ENCODE measurements at places on chromosomes 4 and X.

- no peak for DNase-seq
Observed at GRCh38 chr4:34972189-34972588, 1272.1 kb downstream of the ARAP2 start.

GRCh38 chrX:129808158-129808828 is 28.5 kb downstream of the SASH3 start:
- no peak for DNase-seq

GRCh38 chr4:138226351-138226750 is 15.8 kb downstream of the SLC7A11 start:
- no peak for DNase-seq

DNA sequence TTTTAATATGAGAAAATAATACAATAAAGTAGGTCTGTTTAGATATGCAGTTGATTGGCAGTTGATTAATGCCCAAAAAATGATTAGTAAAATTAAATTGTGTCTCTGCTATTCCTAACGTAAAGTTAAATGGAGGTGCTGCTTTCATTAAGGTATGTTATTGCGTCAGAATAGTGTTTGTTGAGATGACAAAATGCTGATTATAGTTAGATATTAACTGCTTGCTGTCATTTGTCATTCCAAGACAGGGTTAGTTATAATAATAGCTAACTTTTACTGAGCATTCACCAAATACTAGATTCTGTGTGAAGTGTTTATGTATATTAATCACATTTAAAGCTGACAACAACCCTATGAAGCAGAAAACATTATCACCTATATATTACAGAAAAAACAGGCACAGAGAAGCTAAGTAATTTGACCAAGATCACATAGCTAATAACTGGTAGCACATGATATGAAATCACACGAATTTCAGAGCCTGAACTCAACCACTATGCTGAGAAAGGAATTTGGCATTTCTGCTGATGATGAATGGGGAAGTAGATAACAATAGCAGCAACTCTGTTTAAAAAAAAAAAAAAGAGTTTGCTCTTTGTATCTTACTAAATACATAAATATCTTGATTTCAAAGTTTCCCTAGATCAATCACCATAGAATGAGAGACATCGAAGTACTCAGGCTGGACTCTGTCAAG is 59.7 kb upstream of the WDR44 start:
- no peak for DNase-seq

- no peak for DNase-seq
Observed at GRCh38 chr4:122777846-122778673, 45.6 kb downstream of the BBS12 start.

GRCh38 chr4:114310296-114310925 is 288.2 kb upstream of the UGT8 start:
- peak; percentile 4 for DNase-seq

GRCh38 chrX:106415276-106415895 is 196.4 kb upstream of the RADX start:
- DNase-seq: no peak

- DNase-seq: no peak
Observed at GRCh38 chr4:108830509-108831244, 67.8 kb upstream of the ETNPPL start.

- no peak for DNase-seq
Observed at GRCh38 chrX:125150231-125150630, 169.4 kb upstream of the TEX13C start.

DNA sequence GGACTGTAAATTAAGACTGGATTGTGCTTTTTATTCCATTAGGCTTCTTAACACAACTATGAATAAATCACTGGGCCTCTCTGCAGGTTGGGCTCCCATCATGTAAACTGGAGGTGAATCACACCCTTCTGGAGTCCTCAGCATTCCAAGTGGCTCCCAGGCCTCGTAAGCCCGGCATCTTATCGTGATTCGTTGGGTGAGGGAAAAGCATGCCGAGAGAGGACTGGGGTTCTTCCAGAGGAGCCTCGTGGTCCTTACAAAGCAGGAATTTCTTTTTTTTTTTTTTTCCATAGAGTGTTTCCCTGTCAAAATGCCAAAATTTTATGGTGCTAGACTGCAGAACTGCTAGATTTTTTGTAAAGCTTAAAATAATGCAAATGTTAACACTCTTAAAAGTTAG is 20.0 kb downstream of the CLDN22 start:
- peak; percentile 24 for DNase-seq

GRCh38 chrX:110442635-110443034 is 84.0 kb downstream of the RTL9 start:
- no peak for DNase-seq

DNA sequence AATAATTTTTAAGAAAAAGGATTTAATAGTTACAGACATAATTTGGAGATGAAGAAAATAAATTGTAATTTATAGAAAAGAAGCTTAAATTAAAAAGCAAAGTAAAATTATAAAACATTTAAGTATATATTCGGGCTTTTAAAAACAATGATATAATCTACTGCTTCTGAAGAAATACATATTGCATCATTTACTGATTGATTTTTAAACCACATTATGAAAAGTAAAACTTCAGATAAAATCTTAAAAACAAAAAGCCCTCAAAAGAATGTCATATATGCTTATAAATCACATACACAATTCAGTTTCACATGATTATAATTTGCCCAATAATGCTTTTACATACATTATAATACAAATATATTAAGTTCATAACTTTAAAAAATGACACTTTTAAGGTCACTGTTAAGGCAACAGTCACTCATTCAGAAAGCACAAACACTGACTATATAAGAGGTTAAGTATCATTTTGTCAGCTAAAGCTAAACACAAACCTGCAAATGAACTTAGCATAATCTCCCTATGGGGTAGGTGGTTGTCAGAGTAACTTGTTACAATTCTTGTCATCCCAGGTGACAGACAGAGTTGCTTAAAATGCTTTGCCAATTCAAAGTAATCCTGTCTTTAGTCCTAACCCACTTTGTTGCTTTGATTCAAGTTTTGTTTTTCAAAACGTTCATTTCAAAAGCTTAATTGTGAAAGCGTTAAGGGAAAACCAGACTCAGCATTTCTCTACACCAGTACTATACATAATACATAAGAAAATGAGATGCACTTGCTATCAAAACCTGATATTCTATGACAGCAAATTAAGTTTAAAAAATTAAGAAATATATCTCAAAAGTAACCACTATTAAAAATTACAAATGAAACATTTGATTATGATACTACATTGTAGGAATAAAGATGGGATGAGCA is 90.6 kb upstream of the MAB21L2 start:
- DNase-seq: no peak

DNA sequence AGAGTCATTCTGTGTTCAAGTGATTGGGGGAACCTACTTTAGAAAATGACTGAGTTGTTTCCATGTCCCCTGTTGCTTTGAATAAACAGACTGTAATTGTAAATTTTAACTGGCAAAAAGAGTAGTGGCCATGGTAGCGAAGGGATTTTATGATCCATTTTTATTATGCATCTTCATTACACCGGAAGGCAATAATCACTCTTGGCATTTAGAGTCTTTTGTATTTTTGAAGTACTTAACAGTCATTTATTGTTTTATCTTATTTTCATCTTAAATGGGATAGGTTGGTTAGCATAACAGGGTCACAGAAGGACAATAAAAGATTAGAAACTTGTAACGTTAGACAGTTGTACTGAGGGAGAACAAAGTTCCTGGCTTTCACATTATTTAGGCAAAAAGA is 11.0 kb upstream of the OTC start:
- DNase-seq: no peak

DNA sequence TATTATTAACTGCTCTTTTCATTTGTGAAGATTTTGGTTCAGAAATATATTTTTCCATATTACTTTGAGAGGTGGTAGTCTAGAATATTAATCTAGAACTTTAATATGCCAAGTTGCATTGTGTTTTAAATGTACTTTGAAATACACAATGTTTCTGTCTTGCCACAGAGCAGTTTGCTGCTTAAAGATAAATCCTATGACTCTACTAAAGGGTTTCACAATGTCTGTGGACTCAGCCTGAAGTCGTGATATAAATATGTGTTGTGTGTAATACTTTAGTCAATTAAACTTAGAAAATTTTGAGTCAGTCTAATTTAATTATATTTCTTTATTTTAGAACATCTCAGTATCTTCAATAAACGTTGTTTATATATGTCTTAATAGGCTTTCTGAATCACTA is 1771.7 kb upstream of the PCDH7 start:
- no peak for DNase-seq

DNA sequence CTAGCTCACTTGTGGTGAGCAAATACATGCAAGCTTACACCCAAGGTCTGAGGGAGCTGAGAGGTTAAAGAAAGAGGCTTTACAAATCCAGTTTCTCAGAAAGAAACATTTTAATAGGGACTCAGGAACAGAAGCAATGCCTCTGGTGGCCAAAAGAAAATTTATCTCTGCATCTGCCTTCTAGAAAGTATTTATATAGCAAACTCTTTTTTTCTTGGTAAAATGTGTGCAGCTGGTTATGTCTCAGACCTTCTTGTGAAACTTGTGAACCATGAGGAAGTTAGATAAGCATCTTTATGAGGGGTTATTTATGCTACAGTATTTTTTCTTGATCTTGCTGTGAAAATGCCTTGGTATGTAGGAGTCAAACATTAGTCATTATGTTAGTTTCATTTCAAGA is 48.5 kb upstream of the CYSLTR1 start:
- no peak for DNase-seq

- DNase-seq: no peak
Observed at GRCh38 chr4:109967798-109968520, 55.3 kb downstream of the EGF start.

- DNase-seq: no peak
Observed at GRCh38 chrX:20019672-20020365, 29.0 kb upstream of the BCLAF3 start.

DNA sequence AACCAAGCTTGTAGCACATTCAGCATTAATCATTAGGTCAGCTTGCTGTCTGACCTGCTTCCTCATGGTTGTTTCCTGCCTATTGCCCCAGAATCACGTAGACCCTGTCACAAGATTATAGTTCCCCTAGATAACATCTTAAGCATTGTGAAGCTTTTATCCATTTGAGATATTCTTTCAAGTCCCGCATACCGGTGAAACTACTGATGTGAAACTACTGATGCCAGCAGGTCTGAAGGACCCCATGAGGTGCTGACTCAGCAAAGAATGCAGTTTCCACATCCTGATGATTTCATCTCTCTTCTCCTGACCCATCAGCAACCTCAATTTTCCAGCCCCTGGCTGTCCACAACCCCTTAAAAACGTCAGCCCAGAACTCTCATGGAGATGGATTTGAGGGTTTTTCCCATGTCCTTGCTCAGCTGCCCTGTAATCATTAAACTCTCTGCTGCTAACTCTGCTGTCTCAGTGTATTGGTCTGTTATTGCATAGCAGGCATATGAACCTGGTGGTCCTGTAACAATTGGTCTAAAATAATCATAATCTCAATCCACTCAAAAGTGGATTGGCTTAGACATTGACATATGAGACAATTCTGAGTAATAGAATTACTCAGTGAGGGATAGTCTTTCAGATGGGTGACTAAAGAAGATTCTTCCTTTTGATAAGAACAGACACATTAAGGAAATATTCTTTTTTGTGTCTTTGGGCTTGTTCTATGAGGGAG is 26.3 kb upstream of the UBA6 start:
- DNase-seq: peak; percentile 0

GRCh38 chr4:52051615-52052474 is 741 bp downstream of the SPATA18 start:
- peak; percentile 76 for DNase-seq

DNA sequence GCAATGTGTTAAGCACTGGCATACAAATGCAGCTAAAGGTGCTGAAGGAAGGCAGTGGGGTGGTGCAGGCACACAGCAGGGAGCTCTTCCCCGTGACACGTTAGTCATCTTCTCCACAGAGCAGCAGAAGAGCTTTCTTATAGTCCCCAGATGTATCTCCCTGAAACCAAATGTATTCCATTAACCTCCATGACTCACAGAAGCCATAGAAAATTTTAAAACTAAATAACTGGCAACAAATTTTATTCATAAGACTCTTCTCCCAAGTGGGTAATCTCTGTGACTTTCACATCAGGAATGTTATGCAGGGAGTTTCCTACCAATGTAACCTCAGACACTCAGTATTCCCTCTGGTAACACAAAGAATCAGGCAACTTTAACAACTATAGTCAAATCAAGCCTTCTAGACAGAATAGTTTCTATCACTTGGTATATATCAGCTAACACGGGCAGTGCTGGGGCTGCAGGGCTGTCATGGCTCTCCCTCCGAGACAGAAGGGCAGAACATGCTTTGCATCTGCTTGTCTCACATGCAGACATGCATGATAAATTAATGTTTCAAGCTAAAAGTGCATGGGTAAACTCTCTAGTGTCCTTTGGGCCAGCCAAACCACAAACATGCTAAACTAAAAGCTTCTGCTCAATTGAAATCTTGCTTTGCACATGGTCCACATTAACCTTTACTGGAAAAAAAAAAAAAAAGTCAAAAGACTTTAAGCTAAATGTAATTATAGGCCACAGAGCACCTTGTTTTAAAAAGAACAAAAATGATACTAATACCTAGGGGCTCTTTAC is 28.2 kb downstream of the ANXA5 start:
- DNase-seq: no peak

DNA sequence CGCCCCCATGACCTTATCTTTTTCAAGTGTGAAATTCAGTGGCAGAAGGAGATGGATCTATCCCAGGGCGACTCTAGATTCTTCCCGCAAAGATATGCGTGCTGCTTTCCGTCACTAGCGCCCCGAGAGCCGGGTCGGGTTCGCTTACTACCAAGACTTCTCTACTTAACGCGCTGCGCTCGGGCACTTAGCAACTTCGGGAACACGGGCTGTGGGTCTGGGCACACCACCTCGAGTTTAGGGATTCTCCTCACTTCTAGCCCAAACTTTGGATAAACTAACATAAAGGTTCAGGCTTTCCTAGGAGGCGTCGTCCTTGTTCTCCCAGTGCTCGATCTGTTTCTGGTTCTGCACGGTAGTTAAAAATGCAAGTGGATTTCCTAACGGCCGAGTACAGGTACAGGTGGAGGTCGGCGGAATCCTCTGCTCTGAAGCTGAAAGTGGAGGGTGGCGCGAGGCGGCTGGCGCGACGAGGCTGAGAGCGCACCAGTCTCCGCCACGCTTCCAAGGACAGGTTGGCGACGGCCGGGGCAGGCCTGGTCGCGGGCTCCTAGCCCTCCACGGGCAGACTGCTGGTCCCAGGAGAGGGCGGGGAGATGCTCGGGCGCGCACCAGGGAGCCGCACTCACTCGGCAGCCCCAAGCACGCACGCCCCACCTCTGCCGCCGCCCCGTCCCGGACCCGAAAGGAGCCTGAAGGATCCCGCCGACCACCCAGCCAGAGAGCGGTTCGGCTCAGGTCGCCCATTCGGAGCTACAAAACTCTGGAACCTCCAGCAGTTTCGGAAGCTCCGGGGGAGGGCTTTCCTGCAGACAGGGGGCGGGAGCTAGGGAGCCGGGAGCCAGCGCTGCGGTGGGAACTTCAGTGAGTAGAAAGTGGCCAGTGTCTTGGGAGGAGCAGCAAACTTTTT is 100.8 kb upstream of the TENM3 start:
- peak; percentile 59 for DNase-seq

GRCh38 chrX:154478728-154479622 is at the start of gene LAGE3:
Gene LAGE3 (minus strand): TSS chrX:154479281. CDS start chrX:154478915, 366 bp downstream.
- peak; percentile 89 for DNase-seq

- DNase-seq: no peak
Observed at GRCh38 chrX:44025555-44025954, 52.4 kb upstream of the NDP start.

- DNase-seq: peak; percentile 61
Observed at GRCh38 chrX:3548765-3549391, 164.6 kb downstream of the PRKX start.

- DNase-seq: no peak
Observed at GRCh38 chr4:108024878-108025165, 35.1 kb downstream of the HADH start.

GRCh38 chrX:131316260-131316659 is 27.2 kb upstream of the IGSF1 start:
- DNase-seq: no peak

- DNase-seq: peak; percentile 54
Observed at GRCh38 chr4:173214661-173215060, 46.0 kb downstream of the GALNT7 start.
